Activated T-cell treated with anti-CD3 and anti-CD28 coated beads, Interleukin-2, amount 50 U/mL, for 4 hours (primary cell): ENCODE measurements at places on chromosomes 4 and X.

- no peak for DNase-seq
These were observed 1.5 kb upstream of the DDX3X start for GRCh38 chrX:41332408-41333002.

GRCh38 chrX:11531226-11531625 is 134.5 kb downstream of the ARHGAP6 start:
- no peak for DNase-seq

GRCh38 chr4:173014113-173014558 is 154.5 kb upstream of the GALNT7 start:
- no peak for DNase-seq

GRCh38 chrX:46330981-46331380 is 214.2 kb downstream of the ZNF674 start:
- DNase-seq, result no peak

DNA sequence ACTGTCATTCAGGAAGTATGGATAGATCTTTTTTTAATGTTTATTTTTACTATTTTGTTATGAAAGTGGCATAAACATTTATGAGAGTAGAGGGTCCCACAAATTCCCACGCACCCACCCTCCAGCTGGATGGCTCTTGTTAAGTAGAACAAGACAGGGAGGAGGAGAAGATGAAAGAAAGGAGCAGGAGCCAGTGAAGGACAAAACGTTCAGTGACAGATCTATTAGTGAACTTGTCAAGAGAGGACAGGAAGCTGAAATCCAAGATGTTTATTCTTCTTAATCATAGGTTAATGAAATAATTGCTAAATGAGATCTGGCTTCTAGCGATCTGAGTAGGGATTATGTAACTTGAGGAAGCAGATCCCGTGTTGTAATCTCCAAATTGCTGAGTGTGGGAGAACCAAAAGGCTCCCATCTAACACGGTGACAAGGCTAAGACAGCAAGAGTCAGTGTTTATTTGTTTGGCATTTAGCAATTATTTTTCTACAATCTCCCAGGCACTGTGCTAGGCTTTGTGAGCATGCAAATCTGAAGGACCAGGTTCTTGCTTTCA is 162.5 kb downstream of the SHROOM3 start:
- DNase-seq, result no peak

- no peak for DNase-seq
These were observed 192.1 kb downstream of the RBMX2 start for GRCh38 chrX:130593911-130594310.

GRCh38 chr4:25722964-25723363 is 67.3 kb downstream of the SLC34A2 start:
- DNase-seq, result no peak

DNA sequence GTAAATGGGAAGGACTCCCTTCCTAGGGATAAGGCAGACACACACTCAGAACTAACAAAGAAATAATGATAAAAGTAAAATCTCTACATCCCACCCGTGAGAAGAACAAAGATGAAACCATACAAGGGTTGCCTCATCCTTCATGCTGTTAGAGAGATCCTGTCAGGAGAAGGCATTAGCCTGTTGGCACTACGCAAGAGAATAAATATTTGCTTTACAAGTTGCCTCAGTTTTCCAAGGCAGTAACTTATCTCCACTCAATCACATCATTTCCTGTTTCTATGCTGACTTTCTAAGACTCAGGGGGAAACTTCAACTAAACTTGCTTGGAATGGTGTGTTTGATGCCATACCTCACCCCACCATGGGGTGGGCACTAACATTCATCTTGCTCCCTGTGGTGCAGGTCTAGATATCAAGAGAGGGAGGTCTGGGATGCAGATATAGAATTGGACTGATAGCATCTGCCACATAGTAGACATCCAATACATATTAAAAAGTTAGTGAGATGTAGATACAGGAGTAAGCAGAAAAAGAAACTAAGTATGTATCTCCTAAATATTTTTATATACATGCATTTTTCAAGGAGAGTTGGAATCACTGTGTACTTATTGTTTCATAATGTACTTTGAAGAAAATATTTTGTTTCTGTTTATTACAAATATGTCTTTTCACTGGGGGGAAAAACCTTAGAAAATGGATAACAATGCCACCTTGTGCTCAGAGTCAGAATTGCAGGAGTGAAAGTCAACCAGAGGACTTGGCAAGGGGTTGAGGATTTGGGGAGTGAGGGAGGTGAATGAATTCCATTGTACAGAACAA is 57.2 kb upstream of the BEX4 start:
- DNase-seq, result no peak

GRCh38 chr4:2396781-2397368 is 21.6 kb downstream of the ZFYVE28 start:
- no peak for DNase-seq

- no peak for DNase-seq
These were observed 1336.3 kb upstream of the AGA start for GRCh38 chr4:178778496-178778895.

- DNase-seq, result no peak
These were observed 100.2 kb downstream of the FBXO8 start for GRCh38 chr4:174183259-174183658.

- no peak for DNase-seq
These were observed 3.5 kb downstream of the GNRHR start for GRCh38 chr4:67750691-67751090.

DNA sequence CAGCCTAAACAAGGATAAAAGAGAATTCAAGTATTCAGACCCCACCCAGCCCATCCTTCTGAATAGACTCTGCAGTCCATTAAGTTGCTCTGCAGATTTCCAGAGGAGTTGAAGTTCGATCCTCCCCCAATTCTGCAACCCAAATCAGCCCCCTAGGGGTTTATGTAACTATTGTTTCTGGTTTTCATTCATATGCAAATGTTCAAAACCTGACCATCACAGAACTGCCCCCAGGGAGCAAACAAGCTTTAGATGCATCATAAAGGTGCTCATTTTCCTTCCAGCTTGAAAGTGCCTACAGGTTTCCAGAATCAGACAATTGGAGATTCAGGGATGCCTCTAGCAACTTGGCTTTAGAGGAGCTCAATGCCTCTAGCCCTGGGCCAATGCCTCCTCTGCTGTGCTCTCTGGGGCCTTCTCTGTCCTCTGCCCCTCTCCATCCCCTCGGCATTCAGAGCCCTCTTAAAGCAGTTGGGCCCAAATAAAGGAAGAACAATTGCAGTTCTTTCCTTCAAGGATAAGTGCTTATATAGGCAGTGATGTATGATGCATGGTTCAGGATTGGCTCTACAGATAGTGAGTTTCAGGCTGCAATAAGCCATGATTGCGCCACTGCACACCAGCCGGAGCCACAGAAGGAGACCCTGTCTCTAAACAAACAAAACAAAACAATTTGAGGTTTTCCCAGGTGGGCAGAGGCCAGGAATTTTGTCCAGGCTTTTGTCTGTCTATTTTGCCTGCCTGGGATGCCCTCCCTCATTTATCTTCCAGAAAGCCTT is 23.5 kb upstream of the SPINK2 start:
- DNase-seq, result no peak

DNA sequence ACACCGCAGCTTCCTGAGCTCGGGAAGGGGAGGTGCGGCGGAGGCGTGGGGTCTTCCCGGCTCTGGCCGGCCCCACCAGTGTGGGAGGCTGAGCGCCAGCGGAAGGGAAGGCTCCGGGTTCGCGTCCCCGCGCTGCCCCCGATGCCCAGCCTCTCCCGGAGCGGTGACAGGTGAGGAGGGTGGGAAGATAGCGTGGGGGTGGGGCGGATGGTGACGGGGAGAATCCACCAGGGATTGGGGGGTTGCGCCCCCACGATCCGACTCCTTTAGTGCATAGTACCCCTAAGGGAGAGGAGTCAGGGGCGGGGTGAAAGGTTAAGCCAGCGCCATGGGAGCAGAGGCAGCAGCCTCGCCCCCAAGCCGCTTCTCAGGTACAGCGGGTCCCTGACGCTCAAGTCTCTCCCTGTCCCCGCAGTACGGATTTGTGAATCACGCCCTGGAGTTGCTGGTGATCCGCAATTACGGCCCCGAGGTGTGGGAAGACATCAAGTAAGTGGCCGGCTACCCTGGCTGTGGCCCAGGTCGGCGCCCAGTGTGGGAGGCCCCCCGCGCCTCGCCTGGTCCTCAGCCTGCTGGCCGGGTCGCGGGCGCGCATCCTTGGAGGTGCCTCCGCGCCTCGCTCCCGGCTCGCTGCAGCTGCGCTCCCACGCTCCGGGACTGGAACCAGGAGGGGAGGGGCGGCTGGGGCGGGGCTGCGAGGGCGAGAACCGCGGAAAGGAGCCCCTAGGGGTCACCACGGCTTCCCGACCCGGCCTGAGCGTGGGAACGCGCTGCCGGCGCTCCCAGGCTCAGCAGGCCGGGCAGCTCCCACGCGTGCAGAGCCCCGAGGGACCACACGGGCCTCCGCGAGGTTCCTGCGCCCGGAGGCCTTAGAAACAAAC is 791 bp downstream of the GUCY1B1 start:
- DNase-seq, result no peak

DNA sequence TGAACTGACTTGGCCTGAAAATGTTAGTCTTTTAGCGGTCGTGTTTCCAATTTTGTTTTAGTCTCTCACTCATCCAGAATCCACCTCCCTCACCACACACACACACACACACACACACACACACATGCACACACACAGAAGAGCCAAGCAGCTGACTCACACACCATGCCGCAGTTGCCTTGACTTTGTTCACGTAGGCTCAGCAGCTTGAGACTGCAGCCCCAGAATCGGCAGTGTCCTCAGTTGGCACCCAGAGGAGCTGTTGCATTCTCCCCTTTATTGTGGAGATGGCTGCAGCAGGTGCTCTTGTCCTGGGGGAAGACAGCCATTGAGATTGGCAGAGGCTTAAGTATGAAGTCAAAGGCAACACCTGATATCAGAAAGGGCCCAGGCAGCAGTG is 20.9 kb upstream of the XPNPEP2 start:
- DNase-seq, result no peak

DNA sequence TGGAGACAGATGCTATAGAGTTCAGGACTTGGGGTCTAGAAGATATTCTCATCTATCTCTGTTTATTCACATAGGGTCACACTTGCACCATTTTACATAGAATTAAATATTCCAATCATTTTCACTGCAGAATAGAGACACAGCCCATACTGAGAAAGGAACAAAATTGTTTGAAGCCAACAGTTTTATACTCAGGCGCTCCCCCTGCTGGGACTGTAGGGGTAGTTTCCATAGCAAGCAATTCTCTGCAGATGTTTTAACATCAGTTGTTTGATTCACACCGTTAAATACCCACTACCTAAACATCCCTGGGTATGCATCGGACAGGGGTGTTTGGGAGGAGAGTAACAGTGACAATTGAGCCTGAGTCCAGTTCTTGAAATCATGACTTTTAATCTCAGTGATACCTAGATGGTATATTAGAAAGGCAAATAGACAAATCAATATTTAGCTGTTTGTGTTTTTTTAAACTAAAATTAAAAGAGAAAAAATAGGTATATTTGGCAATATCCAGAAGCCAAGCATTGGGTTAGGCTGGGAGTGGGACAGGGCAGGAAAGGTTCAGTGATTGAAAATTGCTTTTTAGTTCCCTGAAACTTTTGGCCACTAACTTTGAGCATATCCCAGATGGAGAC is 33.8 kb downstream of the LONRF3 start:
- peak; percentile 17 for DNase-seq

GRCh38 chr4:91092398-91092980 is 965.3 kb downstream of the CCSER1 start:
- no peak for DNase-seq

DNA sequence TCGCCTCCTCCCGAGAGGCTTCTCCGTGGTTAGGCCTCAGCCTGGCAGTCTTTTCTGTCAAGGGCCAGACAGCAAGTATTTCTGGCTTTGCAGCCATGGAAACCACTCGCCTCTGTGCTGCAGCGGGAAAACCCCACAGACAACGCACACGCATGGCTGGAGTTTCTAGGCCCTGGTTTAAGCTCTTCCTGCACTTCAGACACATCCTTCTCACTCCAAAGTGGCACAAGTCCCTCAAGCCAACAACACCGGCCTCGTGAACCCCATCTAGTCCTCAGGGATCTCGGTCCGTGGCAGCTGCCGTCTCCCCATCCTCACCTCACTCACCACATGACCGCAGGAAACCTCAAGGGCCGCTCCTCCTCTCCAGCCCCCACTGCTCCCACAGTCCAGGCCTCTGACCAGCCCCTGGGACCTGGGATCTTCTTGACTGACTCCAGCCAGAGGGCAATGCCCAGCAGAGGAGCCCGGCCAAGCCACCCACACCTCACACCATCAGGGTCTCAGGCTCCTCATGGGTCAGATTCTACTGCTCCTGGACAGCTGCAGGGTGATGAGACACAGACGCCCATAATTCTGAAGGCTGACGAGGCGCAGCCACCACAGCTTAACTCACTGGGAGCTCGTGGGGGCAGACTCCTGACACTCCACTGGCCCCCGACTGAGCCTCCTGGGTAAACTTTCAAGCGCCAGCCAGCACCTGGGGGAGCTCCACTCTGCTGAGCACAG is 21.7 kb downstream of the LETM1 start:
- no peak for DNase-seq

DNA sequence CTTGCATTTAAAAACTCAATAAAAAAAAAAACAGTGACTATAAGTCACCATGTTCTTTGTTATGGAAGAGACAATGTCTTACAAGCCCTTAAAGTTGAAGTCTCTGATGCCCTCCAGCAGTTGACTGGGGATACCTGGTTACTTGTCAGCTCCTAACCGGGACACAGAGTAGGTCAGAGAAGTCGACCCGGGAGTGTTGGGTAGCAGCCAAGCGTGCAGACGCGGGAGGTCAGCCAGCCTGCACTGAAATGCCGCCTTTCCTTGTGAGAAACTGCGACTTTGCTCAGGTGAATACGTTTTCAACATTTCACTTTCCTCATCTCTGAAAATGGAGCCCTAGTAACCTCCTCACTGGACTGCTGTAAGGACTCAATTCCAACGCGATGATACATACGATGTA is 81.8 kb downstream of the F11 start:
- DNase-seq, result no peak

- no peak for DNase-seq
These were observed 33.5 kb downstream of the SGMS2 start for GRCh38 chr4:107858158-107858742.

- DNase-seq, result no peak
These were observed 145.7 kb upstream of the MBNL3 start for GRCh38 chrX:132634521-132634920.

GRCh38 chr4:7647600-7648543 is 213.1 kb upstream of the PSAPL1 start:
- DNase-seq, result no peak

- DNase-seq, result no peak
These were observed 49.6 kb downstream of the GRIA2 start for GRCh38 chr4:157270108-157270507.

GRCh38 chrX:110734271-110734670 is 61.3 kb downstream of the CHRDL1 start:
- DNase-seq, result no peak
